ENCODE measurements at places on chromosomes 7 and 10. TPM values are rescaled to one million over a fixed set of nuclear protein-coding genes. Genes with fewer than 3 reads are reported as not detected.

WEE2 gene
- 0.32 TPM for total RNA-seq

TLL2 gene
- total RNA-seq = under 0.01 TPM

MKI67 gene
- 21.2 TPM for total RNA-seq

RSPH10B2 gene
- 0.43 TPM for total RNA-seq

PIP gene
- total RNA-seq = not detected

NANOS1 gene
- 1.9 TPM for total RNA-seq

IDI2 gene
- total RNA-seq = not detected

PRR15 gene
- total RNA-seq = 1.3 TPM

PITX3 gene
- total RNA-seq = under 0.01 TPM

LIPJ gene
- under 0.01 TPM for total RNA-seq

POLR2J2 gene
- 4.8 TPM for total RNA-seq

SUMF2 gene
- 209 TPM for total RNA-seq

FAM25C gene
- not detected for total RNA-seq
